ENCODE measurements at places on chromosomes 11 and 22. TPM values are rescaled to one million over a fixed set of nuclear protein-coding genes. Genes with fewer than 3 reads are reported as not detected.

The PGA5 gene
- 0.35 TPM for total RNA-seq

The MDK gene
- total RNA-seq: 38.3 TPM

The C22orf23 gene
- 0.57 TPM for total RNA-seq

The CRYBB1 gene
- total RNA-seq: 1.7 TPM

The SLC1A2 gene
- total RNA-seq: 0.28 TPM

The MAP6 gene
- total RNA-seq: 7.7 TPM

The KDM4E gene
- not detected for total RNA-seq

The NPTXR gene
- total RNA-seq: 12.5 TPM

The OR4A16 gene
- not detected for total RNA-seq

The PKP3 gene
- 3.6 TPM for total RNA-seq

The MS4A15 gene
- not detected for total RNA-seq

The C22orf42 gene
- total RNA-seq: not detected

The CCDC83 gene
- not detected for total RNA-seq

The CREB3L1 gene
- 7.3 TPM for total RNA-seq

The GAL gene
- 0.31 TPM for total RNA-seq

The OTUB1 gene
- total RNA-seq: 69.0 TPM

The ADORA2A gene
- total RNA-seq: 6.9 TPM

The GRAP2 gene
- total RNA-seq: 9.7 TPM

The SPON1 gene
- total RNA-seq: 77.9 TPM

The FERMT3 gene
- 36.3 TPM for total RNA-seq

The OR4D5 gene
- not detected for total RNA-seq

The FXYD2 gene
- 2,527 TPM for total RNA-seq

The GNAZ gene
- 5.7 TPM for total RNA-seq

The OR8A1 gene
- not detected for total RNA-seq

DNA sequence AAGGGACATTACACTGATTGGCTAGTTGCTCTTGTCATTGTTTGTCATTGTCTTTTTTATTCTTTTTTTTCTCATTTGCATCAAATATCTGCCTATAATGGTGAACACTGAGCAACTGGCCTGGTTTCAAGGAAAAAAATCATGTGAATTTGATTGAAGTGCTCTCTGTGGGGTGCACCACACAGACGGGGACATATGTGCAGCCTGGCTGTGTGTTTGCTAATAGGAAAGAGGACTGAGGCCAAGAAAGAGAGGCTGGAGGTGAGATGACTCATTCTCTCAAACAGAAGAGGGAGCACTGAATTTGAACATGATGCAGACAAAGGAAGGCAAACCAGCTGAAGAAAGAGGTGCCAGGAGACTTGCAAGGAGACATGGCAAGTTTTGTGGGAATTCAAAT is 684.9 kb upstream of the CCDC90B start:
- no peak for DNase-seq

GRCh38 chr11:9784602-9785315 is 120.9 kb downstream of the SWAP70 start:
- DNase-seq: no peak

GRCh38 chr22:17120281-17120680 is 879 bp downstream of the TMEM121B start:
- DNase-seq: peak; percentile 83

- peak; percentile 87 for DNase-seq
These were observed 28.3 kb upstream of the WNT11 start for GRCh38 chr11:76234416-76235232.

- no peak for DNase-seq
These were observed 899.6 kb downstream of the OPCML start for GRCh38 chr11:132632641-132633124.

- DNase-seq: no peak
These were observed 3.6 kb downstream of the PIK3IP1 start for GRCh38 chr22:31288496-31289240.

DNA sequence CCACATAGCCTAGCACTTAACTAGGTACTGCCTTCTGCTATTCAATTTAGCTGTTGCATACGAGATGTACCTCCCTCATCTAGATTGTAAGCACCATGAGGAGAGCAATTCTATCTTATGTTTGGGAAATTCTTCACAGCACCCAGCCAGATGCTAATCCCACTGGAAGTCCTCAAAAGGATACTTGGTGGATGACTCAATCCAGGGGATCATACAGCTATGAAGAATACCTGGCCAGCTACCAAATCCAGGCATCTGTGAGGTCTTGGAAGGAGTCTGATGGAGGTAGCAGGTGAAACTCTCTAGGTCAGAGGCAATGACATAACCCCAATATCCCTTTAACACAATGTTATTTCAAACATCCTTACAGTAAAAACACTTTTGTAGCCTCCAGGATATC is 167.8 kb upstream of the NCAM1 start:
- no peak for DNase-seq

DNA sequence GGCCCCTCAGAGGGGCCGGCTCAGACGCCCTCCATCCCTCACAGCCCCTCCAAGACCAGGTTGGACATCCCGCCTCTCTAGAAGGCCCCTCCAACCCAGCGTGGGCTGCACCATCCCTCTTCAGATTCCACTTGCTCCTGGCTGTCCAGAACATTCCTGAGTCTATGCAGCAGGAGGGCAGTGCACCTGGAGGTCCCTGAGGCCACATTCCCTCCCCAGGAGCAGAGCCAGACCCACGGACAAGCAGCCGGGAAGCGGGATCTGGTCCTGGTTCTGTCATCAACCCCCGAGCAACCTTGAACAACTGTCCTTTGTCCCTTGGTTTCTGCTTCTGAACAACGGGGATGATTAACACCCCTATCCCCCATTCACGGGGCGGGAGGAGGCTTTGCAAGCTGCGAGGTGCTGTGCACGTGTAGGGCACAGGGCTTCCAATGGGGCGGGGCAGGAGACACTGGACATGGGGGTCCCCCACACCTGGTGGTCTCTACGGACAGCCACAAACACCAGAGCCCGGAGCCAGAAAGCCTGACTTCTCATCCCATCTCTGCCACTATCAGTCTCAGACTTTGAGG is 13.2 kb upstream of the PDGFB start:
- no peak for DNase-seq

DNA sequence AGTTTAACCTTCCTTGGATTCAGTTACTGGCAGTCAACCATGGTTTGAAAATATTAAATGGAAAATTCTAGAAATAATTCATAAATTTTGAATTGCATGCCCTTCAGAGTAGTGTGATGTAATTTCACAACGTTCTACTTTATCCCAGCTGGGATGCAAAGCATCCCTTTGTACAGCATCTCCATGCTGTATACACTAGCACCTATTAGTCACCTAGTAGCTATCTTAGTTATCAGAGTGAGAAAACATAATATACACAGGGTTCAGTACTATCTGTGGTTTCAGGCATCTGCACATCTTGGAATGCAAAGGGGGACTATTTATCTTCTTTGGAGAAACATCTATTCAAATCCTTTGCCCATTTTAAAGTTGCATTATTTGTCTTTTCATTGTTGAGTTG is 30.8 kb downstream of the CBL start:
- no peak for DNase-seq

- no peak for DNase-seq
These were observed 20.5 kb upstream of the MPPED1 start for GRCh38 chr22:43391306-43391705.

DNA sequence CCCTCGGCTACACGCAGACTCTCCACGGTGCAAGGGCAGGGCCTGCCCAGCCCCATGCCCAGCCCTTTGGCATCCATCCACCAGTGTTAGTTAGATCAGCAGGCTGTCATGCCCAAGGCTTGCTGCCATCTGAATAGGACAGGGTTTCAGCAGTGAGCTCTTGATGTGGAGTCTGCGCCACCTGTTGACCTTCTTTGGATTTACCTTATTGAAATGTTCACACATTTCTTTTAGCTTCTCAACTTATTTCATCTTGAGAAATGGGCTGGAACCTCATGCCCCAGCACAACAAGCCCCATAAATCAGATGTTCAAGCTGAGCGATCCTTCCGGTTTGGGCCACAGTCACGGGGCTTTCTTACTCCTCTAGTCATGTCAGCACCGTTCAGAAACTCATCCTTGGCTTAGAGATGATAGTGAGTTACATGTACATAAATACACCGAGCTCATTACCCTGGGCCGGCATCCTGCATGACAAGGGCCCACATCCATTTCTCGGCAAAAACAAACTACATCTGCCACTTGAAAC is 61.7 kb downstream of the PARVB start:
- peak; percentile 88 for DNase-seq

DNA sequence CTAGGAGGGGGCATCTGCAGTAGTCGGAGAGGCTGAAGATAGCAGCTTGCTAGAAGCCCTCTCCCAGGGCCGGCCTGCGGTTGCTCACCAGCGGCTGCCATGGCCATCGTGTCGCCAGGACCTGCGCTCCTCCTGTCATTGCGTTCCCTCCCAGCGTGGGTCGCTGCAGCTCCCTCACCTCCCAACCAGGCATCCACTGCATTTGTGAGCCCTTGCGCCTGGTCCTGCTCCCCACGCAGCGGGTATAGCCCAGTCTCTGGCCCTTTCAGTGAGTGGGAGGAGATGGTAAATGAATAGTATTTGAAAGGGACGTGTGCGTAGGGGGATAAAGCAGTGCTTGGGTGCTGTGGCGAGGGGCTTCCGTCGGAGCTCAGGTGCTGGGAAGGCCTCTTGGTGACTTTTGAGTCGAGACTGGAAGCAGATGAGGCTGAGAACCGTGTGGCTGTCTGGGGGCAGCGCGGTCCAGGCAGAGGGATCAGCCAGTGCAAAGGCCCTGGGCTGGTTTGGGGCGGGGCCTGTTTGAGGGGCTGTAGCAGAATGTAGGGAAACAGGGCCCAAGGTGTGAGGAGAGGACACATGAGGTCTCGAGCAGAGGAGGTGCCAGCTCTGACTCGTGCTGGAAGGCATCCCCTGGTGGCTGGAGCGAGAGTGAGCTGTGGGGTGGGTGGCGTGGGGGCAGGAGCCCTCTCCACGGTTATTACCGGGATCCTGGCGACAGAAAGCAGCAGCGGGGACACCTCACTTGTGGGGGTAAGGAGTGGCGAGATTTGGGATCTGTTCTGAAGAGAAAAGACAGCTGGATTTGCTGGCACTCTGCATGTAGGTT is 39.3 kb downstream of the LRP5 start:
- DNase-seq: no peak

DNA sequence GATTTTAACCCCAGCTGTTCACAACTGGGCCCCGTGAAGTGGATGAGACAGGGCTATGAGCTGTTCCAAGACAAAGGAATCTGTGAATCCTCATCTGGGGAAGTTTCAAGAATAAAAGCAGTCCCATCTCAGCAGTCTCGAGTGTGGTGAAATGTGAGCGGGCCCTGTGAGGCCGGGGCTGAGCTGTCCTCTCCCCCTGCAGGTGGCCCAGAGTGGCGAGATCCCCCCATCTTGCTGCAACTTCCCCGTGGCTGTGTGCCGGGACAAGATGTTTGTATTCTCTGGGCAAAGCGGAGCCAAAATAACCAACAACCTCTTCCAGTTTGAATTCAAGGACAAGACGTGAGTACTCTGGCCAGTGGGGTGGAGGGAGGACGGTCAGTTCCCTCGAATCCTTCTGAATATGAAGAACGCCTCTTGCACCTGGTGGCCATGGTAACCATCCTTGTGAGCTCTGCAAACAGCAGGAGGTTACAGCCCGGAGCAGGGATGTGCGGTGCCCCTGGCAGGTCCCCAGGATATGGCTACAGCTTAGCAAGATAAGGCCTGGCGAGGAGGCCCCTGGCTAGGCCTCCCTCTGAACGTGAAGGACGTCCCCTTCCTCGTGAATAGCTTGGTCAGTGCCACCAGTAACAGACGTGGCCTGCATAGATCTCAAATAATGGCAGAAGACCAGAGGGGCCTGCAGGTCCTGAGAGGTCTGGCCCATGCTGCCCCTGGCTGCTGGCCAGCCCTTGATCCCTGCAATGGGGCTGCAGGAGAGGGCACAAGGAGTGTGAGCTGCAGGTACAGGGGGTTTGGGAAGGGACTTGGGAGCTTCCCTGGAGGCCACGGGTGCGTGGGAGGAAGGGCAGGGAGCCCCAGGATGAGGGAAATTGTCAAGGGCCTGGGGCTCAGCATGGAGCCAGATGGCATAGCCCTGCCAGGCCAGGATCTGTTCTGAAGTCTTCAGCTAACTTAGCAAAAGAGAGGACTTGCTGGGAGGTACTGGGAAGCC is 8.4 kb downstream of the LZTR1 start:
- no peak for DNase-seq

DNA sequence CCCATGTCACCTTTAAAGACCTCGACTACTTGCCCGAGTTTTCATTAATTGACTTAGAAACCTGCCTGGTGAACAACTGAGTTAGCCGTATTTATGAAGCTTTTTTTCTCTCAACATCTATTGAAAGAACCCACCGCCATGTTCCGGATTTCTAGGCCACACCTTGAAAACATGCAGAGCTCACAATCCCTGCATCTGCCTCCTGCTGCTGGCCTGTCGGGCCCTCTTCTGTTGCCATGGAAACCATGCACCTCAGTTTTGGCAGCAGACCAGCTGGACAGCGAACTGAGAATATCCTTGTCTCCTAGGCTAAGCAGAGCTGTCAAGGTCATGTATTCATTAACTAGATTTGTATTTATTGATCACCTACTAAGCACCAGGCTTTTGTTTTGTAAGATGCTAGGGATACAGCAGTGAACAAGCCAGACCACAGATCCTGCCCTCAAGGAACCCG is 4.3 kb upstream of the PATZ1 start:
- DNase-seq: peak; percentile 66

DNA sequence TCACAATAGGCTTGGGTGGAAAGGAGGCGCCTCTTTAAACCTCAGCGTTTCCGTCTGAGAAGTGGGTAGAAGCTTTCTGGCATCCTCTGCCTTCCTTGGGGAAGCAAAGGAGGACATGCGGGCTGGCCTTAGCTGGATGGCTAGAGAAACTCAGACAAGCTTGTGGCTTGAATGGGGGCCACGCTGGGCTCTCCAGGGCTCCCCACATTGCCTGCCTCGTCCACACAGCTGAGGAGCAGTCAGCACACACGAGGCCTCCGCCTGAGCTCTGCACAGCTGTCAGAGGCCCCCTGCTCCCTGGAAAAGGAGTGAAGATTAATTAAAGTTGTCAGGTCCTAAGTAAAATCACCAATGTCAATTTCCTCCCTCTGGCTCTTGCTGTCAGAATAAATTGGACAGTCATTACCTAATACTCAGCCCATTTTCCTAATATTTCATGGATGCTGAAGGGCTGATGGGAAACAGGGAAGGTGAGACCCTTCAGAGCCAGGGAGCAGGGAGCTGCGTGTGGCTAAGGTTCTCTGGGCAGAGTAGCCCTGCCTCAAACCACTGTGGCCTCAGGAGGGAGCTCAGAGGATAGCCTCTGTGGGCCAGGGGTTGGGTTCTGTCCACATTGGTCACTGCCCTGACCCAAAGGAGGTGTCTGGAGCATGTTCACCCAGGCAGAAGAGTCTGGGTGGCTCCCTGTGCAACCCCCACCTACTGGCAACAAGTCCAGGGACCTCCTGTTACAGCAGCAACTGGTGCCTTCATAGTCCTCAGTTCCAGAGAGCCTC is 118.3 kb upstream of the CD82 start:
- DNase-seq: no peak

GRCh38 chr11:75174781-75175370 is 24.0 kb downstream of the SLCO2B1 start:
- DNase-seq: no peak

GRCh38 chr22:24928322-24928721 is 18.2 kb downstream of the LHFPL7 start:
- DNase-seq: no peak

DNA sequence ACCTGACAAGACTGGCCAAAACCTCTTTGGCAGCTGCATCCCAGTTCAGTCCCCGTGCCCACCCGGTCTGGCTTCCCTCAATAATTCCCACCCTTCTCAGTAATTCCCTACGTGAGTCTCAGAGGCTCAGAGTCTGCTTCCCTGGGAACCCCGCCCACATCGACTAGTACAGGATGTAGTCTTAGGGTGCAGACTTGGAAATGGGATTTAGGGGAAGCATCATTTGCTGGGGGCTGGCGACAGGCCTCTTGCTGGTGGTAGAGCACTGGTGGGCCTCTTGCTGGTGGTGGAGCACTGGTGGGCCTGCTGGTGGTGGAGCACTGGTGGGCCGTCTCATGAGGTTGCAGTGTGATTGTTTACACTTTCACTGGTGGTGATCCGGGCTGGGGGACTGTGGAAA is 199.5 kb upstream of the B3GAT1 start:
- no peak for DNase-seq

Data from kidney (tissue), 22 donors.